ENCODE measurements at places on chromosomes 1 and 21.

DNA sequence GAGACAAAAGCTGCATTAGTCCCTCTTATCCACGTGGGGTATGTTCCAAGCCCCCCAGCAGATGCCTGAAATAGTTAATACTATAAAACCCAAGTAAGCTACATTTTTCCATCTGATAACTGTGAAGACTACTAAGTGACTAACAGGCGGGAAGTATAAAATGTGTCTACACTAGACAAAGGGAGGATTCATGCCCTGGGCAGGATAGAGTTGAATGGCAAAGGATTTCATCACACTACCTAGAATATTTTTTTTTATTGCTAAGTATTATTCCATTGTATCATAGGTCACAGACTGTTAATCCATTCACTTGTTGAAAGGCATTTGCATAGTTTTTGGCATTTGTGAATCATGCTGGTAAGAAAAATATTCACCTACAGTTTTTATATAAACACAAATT lies 26.4 kb upstream of the CFHR4 start:
- no peak for DNase-seq

DNA sequence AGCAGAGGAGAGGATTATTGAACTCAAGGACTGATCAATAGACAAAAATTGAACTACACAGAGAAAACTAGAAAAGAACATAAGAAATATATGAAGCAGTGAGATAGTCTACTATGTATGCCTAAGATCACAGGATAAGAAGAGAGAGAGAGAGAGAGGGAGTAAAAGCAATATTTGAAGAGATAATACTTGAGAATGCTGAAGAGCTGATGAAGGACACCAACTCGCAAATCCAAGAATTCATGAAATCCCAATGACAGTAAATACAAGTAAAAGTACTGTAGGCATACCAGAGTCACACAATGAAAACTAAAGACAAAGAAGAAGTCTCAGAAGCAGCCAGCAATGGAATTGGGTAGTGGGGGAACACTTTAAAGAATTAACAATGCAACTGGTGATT lies 260.1 kb upstream of the SPAG17 start:
- DNase-seq: no peak

DNA sequence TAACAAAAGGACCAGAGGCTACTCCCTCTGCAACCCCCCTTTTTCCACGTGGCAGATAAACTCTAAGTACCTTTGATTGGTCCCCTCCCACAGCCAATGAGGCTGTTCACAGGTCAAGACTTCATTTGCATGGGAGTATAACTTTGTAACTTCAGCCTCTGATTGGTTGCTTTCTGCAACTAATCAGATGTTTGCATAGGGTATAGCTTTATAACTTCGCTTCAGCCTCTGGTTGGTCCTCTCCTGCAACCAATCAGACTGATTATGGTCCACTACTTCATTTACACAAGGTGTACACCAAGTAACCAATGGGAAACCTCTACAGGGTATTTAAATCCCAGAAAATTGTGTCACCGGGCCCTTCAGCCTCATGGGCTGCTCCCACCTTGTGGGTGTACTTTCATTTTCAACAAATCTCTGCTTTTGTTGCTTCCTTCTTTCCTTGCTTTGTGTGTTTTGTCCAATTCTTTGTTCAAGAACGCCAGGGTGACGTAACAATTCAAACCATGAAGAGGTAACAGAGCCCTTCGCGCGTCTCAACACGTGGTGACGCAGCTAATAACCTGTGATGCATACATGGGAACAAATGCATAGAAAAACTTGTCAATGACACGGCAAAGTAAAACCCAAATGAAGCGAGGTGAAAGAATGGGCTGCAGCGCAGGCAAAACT lies 47.2 kb downstream of the VPS26C start:
- no peak for DNase-seq

DNA sequence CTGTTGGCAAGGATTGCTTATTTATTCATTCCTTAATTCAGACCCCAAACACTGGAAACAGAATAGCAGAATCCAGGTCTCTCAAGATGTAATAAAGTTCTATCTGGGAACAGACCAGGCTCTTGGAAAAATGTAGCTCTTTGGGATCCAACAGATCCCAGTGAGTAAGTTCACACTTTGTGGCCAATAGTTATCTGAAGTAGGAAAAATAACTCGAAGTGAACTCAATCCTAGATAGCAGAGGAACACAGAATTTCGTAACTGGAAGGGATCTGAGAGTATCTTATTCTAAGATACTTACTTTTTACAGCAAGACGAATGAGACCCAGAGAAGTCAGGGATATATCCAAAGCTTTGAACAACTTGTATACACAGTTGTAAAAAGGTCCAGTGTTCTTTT lies 150.7 kb upstream of the CD34 start:
- DNase-seq: no peak

DNA sequence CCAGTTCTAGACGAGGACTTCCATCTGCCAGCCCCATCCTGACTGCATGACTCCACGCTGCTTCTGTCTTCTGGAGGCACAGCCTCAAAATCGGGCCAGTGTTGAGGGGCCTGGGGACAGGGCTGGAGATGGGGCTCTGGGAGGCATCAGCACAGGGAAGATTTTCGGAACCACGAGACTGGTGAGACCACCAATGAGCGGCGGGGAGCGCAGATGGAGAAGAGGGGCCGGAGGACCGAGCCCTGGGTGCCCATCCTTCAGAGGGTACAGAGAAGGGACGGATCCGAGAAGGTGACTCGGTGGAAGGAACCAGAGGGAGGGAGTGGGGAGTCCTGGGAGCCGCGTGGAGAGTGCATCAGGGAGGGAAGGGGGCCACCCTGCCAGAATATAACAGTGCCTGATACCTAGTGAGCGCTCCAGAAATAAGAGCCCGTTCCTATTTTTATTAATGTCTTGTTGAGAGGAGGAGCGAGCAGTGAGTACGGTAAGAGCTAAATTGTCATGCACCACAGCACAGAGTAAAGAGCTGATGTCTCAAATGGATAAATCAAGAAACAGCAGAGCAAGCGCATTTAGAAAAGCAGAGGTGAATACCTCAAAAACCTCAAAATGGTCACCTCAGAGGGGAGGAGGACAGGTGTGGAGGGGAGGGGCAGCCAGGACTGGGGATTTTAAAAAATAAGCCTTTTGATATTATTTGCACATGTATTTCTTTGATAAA lies 26.2 kb upstream of the KIF26B start:
- DNase-seq: no peak

DNA sequence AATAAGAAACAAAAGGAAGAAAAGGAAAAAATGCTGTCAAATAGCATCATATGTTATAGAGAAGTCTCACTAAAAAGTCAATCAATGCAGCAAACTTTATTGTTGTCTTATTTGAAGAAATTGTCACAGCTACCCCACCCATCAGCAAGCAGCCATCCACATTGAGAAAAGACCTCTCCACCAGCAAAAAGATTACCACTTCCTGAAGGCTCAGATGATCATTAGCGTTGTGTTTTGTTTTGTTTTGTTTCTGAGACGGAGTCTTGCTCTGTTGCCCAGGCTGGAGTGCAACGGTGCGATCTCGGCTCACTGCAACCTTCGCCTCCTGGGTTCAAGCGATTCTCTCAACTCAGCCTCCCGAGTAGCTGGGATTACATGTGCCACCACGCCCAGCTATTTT lies 29.0 kb downstream of the ATP2B4 start:
- DNase-seq: no peak

- DNase-seq: no peak
These were observed 159.3 kb upstream of the ADAMTS5 start for GRCh38 chr21:27126140-27126539.

Measured in RWPE1 (cell line).